BJ (cell line): ENCODE measurements at places on chromosomes 12 and 14.

- DNase-seq: no peak
Measured at GRCh38 chr12:88562846-88563582, 17.3 kb downstream of the KITLG start.

DNA sequence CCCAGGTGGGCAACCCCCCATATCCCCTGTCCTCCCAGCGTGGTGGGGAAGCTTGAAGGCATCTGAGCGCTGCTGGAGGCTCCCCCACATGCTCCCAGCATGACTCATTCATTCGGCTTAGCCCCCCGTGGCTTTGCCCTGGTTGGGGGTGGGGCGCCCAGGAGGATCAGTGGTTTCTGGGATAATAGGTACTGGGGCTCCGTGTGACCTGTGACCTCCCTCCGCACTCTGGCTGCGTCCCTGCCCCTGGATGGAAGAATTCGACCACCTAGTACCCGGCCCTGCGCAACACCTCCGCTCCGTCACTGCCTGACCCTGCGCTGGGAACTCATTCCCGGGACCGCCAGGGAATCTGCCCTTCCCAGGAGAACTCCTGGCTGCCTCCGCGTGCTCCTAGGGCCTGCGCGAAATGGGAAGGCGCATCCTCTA, 120.1 kb downstream of the AACS start:
- no peak for DNase-seq

- no peak for DNase-seq
Measured at GRCh38 chr14:97224016-97224415, 426.8 kb downstream of the VRK1 start.

DNA sequence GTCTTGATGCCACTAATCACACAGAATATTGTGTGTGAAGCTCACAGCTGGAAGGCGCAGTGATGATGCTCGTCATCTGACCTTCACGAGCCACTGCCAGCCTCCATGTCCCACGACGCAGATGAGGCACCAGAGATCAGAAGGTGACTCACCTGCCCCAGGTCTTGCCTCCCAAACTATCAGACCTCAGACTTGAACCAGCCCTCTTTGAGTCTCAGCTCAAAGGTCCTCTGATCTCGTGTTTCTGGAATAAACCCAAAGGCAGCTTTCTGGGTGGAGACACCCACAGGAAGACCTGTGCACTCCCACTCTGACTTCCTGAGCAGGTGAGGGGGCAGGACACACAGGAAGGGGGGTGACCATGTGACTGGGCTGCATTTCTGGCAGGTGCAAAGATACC, 19.6 kb upstream of the CHGA start:
- no peak for DNase-seq

- no peak for DNase-seq
Measured at GRCh38 chr12:11837216-11837934, 187.9 kb downstream of the ETV6 start.
